ENCODE measurements at places on chromosomes 1 and 21.
A peak's percentile ranks its signal among the peaks of the same experiment; 100 is the strongest.

DNA sequence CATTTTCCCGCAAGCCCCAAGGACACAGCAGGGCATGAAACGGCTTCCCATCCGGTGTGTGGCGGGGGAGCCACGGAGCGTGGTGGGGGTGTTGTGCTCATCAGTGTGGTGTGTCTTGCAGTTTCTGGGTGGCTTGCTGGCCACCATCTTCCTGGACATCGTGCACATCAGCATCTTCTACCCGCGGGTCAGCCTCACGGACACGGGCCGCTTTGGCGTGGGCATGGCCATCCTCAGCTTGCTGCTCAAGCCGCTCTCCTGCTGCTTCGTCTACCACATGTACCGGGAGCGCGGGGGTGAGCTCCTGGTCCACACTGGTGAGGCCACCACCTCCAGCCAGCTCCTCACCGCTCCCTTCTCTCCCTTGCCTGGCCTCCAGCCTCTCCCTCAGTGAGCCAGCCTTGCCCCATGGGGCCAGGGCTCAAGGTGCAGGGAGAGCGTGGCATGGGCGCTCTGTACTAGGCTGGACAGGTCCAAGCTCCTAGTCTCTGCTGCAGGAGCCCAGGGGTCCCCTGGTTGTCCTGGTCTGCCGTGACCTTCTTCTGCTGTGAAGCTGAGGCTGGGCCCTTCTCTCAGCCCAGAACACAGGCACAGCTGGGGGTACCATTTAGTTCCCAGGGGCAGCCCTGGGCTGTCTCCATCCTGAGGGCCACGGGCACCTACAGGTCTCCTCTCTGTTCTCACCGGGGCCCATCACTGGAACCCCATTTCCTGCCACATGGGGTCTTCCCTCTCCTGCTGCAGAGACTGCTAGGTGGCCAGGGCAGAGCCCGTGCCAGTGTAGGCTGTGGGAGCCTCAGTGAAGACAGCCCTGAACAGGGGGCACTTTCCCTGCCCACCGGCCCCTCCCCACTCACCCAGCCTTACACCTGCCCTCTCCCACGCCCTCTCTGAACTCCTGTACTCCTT lies 12.6 kb downstream of the AGTRAP start:
- DNase-seq = no peak

DNA sequence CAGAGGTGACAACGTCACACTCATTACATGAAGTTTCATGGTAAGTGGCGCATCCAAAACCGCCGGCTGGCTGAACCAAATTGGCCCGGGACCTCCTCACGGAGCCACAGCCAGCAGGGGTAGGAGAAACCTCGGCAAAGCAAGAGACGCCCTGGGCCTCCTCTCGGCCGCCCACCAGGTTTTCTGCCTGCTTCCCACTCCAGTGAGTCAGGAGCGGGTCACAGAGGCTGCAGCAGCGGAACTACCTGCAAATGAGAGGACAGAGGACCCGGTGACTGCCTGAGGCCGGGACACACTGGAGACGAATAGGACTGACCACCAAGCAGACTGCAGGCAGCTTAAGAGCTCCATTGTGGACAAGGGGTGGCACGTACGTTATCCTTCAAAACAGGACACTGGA lies 55.0 kb downstream of the MEGF6 start:
- no peak for DNase-seq

DNA sequence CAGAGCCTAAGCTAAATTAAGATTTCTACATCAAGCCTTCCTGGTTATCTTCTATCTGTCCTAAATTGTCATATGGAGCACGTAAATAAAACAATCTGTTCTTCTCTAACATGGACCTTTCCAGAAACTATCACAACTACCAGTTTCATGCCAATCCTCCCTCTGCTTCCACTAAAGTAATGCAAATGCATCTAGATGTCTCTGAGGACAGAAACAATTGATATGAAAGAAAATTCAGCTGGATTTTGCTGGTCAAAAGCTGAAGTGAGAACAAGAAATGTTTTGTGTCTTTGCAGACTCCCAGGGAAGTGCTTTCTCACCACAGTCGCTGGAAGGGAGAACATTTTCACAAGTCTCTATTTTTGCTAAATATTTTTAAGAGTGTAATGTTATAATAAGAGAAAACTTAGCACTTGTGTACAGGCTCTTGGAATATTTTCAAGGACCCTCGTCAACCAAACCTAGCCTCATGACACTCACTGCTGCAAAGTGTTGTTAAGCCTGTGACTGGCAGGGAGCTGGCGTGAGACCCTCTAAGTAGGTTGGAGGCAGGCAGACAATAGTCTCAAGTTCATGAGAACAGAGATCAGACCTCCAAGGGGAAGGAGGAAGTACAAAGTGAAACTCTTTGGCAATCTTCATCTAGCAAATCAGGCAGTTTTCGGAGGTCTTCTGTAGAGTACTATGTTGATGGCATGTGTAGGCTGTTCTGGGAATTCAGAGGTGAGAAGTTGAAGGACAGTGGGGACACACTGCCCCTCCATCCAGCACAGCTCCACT lies 38.8 kb downstream of the DNASE2B start:
- no peak for DNase-seq

GRCh38 chr1:156559797-156560385 lies 12.5 kb downstream of the IQGAP3 start:
- no peak for DNase-seq

DNA sequence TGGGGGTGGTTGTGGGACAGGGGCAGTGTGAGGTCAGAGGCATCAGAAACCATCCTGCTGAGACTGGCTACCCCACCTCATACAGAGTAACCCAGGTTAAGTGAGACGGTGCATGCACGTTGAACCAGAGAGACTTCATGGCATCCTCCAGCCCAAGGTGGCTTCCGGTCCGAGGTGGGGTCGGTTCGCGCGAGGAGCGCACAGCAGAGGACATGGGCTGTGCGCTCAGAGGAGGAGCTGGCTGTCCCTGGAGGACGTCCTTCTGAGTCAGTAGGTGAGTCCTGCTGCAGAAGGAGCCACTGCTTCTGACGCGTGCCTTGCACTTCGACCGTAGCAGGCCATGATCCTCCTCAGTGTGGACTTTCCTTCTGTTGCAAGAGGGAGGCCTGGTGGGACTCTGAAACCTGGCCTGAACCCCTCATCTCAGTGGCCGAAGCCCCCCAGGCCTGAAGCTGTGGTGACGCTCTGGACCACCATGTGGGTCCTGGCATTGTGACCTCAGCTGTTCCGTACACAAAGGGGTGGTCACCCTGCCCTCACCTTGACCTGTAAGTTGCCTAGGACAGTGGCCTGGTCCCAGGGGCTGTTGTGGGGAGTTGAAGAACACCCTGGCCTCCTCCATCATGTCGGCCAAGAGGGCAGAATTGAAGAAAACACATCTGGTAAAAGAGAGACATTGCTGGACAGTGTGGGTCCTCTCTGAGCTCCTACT lies at the start of gene TEX35:
TEX35 (plus strand) TSS at position 544 of the 712 bp plus-strand sequence; CDS start at position 624, 80 bp downstream.
- no peak for DNase-seq

DNA sequence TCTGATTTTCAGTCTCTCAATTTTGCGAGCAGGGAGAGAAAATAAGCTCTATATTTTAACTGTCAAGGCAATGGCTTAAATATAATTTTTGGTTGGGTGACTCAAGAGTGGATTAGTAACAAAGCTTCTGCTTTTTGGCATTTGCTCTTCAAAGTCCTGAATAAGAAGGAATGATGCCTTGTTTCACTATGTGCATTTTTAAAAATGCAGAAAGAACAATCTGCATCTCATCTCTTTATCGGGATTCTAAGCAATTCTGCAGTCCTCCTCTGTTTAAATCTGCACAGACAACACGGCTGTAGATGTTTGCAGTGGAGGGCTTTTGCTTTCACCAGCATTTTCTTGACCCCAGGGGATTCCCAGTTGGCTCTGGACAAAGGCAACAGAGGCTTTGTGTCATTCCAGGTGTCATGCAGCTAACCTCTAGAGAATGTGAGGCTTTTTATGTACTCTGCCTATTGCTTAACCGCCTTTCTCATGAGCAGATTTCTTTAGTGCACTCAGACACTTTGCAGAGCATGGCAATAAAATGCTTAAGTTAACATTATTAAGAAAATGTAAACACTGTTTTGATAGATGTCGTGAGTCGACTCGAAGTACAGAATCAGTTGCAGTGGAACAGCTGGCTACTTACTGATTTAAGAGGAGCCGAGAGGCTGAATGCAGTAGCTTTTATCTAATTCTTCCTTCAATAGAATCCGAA lies 783.2 kb upstream of the NEGR1 start:
- no peak for DNase-seq

DNA sequence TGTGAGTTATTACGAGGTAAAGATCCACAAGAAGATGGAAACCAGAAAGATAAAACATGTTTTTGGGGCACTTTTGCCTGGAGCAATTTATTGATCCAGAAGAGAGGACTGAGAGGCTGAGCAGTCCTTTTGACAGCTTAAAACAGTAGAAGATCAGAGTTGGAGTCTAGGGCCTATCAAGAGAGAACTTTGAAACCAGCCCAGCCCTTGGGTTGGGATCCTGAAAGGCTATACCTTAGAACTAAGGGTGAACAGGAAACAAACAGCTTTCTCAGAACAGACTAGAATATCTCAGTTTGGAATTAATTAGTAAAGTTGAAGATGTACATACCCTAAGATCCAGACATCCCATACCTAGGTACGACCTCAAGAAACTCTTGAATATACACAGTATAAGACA lies 89.6 kb downstream of the ZZZ3 start:
- DNase-seq = no peak

GRCh38 chr21:46394595-46395104 lies 64.0 kb upstream of the DIP2A start:
- DNase-seq = no peak

DNA sequence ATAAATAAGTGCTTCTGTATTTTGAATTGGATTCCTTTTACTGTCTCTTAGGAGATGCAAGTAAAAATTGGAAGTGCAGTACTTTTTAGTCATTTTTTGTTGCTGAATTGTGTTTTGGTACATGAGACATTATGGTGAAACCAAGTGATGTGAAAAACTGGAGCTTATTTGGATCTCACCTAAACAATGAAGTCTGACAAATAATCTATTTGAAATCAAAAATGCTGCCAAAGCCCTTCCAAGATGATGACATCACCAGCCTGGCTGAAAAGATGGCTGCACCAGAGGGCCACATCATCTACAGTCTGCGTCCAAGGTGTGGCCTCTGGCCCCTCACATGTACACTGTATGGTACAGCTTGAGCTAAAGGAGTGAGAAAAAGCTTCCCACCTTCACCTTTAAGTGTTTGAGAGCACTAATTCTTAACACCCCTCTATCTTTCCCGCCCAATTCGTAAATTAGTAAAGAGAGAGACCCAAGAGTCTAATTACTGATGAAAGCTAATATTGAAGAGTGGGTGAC lies 192.5 kb upstream of the ST6GALNAC5 start:
- DNase-seq = no peak

- DNase-seq = no peak
Measured at GRCh38 chr1:42280821-42281220, 54.2 kb downstream of the FOXJ3 start.

DNA sequence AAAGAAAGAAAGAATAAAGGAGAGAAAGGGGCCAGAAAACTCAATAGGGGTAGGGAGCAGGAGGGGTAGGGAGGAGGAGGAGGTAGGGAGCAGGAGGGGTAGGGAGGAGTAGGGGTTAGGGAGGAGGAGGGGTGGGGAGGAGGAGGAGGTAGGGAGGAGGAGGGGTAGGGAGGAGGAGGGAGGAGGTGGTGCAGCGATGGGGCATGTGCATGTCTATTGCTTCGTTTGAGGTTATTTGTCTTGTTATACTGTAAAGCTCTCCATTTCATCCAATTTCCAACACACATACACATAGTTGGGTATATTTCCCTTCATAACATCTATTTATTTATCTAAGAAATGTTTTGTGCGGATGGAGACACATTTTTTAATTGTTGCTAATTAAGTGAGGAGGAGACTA lies 19.7 kb downstream of the RGS1 start:
- no peak for DNase-seq

DNA sequence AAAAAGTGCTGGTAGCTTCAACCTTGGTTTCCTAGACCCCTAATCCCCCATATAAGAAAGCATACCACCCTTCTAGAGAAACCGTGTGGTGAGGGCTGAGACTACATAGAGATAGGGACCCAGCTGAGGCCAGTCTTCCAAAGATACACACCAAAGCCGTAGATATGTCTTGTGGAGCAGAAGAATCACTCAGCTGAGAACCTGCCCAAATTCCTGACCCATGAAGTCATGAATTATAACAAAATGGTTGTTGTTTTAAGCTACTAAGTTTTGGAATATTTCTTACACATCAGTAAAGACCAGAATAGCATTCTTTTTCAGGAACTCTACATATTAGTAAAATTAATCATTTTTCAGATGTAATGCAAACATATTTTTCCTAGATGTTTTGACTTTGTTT lies 3.3 kb upstream of the SNRPE start:
- no peak for DNase-seq

- no peak for DNase-seq
Measured at GRCh38 chr21:31503939-31504338, 155.6 kb upstream of the SOD1 start.

DNA sequence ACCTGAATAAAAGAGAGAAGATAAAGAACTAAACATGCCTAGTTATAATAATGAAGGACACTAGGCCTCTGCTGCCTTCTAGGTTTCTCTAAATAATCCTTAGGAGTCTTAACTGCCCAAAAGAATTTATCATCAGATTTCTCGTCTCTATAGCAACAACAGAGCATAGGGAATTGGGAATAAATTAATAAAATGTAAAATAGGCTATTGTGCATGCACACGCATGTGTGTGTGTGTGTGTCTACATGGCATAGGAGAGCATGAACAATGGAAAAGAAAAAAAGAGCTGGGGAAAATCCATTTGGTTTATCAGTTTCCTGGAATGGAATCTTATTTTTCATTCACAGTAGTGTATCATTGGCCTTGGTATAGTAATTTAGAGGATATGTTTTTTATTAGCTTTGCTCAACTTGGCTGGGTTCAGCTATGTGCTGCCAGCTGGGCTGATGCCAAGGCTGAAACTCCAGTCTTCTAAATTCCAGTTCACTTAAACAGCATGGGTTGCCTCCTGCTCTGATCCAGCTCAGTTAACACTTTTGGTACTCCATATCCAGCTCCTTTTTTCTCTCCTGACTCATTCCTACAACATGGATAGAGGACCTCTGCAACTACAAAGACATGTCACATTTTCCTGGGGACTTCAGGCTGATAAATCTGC lies 80.6 kb upstream of the SLFNL1 start:
- peak; percentile 100 for DNase-seq

DNA sequence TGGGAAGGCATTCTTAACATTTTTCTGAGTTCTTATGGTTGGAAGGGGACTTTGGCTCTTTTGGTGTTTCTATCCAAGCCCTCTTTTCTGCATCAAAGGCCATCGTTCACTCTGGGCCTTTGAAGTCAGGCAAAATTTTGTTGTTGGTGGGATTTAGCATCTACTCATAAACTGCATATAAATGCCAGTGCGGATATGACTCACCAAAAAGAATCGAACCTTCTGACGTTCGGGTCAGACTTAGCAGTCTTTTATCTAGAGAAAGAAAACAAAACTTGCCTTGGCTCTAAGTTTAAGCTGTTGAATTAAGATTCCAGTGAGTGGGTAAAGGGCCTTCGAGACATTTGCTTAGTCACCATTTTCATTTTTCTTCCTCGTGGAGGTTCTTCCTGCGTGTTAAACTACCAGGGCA lies 51.4 kb downstream of the EVA1C start:
- no peak for DNase-seq

DNA sequence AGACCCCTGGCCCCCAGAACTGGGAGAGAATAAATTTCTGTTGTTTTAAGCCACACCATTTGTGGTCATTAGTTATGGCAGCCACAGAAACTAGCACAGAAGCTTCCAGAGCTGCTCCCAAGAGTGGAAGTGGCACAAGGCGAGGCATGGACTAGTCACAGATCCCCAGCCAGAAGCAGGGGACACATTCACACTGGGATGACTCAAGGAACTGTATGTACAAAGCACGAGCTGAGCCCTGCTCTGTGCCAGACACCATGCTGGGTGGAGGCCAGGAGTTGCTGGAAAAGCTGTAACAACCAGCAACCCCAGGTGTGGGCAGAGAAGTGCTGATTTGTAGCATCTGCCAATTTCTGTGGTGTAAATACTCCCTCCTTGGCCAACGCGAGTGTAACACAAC lies 55.6 kb downstream of the TCP10L start:
- no peak for DNase-seq

Data from DMS 273 treated with DMSO at 0.1 percent for 48 hours (cell line).